ENCODE measurements at places on chromosomes 7 and 10.
A peak's percentile ranks its signal among the peaks of the same experiment; 100 is the strongest.

DNA sequence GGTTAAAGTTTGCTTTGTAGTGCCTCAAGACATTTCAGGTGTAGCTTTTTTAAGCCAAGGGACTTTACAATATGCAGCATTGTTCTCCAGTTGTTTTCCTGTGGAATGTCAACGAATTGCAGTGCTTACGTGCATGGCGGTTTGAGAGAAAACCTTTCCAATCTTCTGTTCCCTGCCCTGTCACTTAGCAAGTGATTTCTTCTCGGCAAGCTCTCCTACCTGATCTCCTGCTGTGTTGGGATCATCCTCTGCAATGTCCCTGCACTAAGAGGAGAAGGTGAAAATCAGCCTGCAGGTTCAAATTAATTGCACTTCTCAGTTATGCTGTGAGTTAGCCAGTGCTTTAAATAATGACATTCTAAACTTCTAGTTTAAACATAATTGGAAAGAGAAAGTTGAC is 197.6 kb upstream of the FZD1 start:
- no peaks in the 10 kb centered on the region for H3K4me1 ChIP-seq
- no peaks in the 10 kb centered on the region for H3K36me3 ChIP-seq
- H3K27ac ChIP-seq: no peak overlapping the region
- H3K4me3 ChIP-seq: no peak overlapping the region
- DNase-seq: no peak

GRCh38 chr7:155283565-155284194 is 14.0 kb upstream of the INSIG1 start:
- no peaks in the 10 kb centered on the region for H3K36me3 ChIP-seq
- no peak overlapping the region for H3K27ac ChIP-seq
- no peaks in the 10 kb centered on the region for H3K4me1 ChIP-seq
- H3K4me3 ChIP-seq: no peak overlapping the region
- no peak for DNase-seq

- no peak overlapping the region for H3K27ac ChIP-seq
- DNase-seq: no peak
These were observed 165.8 kb downstream of the LRRC4 start for GRCh38 chr7:127865466-127865865.

GRCh38 chr7:134083766-134084487 is 43.2 kb upstream of the LRGUK start:
- no peak overlapping the region for H3K27ac ChIP-seq
- H3K36me3 ChIP-seq: no peaks in the 10 kb centered on the region

DNA sequence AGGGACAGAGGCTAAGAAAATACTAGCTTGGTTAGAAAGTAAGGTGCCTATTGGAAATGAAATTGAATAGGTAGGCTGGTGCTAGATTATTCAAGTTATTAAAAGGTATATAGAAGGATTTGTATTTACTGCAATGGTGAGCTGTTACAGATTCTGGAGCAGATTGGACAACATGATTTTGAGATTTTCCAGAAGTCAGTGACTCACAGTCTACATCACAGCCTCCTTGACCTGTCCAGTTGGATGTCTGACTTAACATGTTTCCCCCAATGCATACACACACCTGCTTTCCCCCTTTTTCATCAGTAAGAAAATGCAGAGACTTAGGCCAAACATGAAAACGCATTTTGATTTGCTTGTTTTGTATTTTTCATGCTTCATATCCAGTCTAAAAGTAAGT is 33.4 kb downstream of the STARD3NL start:
- no peaks in the 10 kb centered on the region for H3K27me3 ChIP-seq
- no peaks in the 10 kb centered on the region for H3K36me3 ChIP-seq
- no peak overlapping the region for H3K27ac ChIP-seq
- H3K4me3 ChIP-seq: no peak overlapping the region
- no peak for DNase-seq

GRCh38 chr7:79528421-79528820 is 75.0 kb upstream of the MAGI2 start:
- no peaks in the 10 kb centered on the region for H3K4me1 ChIP-seq
- no peak overlapping the region for H3K27ac ChIP-seq
- H3K4me3 ChIP-seq: no peak overlapping the region
- DNase-seq: no peak
- no peaks in the 10 kb centered on the region for H3K36me3 ChIP-seq

DNA sequence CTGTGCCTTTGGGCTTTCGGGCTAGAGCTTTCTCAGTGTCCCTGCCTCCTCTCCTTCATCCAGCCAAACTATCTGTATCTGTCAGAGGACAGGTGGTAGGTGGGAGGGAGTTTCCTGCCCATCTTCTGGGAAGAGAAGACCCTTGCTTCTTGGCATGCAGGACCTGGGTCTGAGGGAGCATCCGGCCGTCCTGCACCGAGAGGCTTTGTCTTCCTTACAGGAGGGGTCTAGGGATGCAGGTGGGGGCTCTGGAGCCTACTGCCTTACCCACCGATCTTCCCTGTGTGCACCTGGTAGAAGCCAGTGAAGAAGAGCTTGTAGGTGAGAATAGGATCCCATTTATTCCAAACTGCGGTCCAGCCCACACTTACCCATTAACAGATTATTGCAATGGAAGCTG is 5.8 kb upstream of the KLF6 start:
- H3K4me1 ChIP-seq: peaks cover 5% of the 10 kb centered on the region
- no peak for DNase-seq
- no peak overlapping the region for H3K27ac ChIP-seq
- H3K4me3 ChIP-seq: no peak overlapping the region

DNA sequence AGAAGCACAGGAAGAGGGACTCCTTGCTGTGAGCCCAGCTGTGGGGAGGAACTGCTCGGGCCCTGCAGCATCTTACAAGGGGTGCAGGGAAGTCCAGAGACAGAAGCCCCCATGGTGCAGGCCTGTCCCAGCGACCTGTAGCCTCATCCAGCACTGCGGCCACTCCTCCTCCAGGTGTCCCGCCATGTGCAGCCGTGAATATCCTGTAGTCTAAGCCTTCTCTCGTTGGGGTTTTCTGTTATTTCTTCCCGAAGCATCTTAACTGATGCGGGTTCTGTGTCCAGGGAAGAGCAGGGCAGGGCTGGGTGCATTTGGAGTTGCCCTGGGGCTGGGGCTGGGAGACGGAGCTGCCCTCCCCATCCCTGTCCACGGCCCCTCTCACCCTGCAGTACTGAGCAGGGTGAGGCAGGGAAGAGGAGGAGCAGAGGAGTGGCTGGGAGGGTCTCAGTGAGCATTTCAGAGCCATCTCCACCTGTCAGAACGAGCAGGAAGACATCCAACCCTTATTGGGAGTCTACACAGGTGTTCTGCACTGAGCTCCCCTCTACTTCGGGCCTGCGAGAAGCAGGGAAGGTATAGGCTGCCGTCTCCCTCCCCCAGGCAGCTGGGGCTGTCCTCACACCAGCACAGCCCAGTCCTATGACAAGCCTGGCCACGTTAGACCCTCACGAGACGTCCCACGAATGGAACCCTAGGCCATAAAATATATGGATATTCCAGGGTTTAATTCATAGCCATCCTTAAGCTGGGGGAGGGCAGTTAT is 494.5 kb downstream of the DNAJB6 start:
- H3K4me3 ChIP-seq: no peak overlapping the region
- H3K27me3 ChIP-seq: no peaks in the 10 kb centered on the region
- DNase-seq: no peak
- H3K4me1 ChIP-seq: no peaks in the 10 kb centered on the region
- no peak overlapping the region for H3K27ac ChIP-seq

- no peak for DNase-seq
- no peaks in the 10 kb centered on the region for H3K4me1 ChIP-seq
- H3K36me3 ChIP-seq: no peaks in the 10 kb centered on the region
- no peak overlapping the region for H3K4me3 ChIP-seq
- H3K27me3 ChIP-seq: no peaks in the 10 kb centered on the region
- no peak overlapping the region for H3K27ac ChIP-seq
These were observed 148.0 kb downstream of the HGF start for GRCh38 chr7:81621893-81622292.

- peaks cover 18% of the 10 kb centered on the region for H3K36me3 ChIP-seq
- no peaks in the 10 kb centered on the region for H3K27me3 ChIP-seq
- no peak for DNase-seq
- H3K4me3 ChIP-seq: no peak overlapping the region
- peaks cover 17% of the 10 kb centered on the region for H3K4me1 ChIP-seq
- H3K27ac ChIP-seq: no peak overlapping the region
These were observed 10.4 kb downstream of the NUB1 start for GRCh38 chr7:151351967-151352366.

DNA sequence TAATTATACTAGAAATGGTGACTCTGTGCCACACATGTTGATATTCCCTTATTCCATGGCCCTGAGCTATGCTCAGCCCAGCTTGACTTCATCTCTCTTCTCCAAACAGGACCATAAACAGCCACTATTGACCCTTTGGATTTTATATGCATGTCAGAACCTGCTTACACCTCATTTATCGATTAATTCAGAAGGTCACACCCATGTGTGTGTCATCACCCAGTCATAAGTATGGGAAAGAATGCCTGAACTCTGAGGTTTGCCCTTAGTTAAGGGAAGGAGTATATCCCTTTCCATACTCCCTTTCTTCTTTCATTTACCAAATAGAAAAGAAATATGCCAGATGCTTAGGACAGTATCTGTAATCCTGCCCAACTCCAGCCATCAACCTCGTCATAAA is 602.3 kb downstream of the SORCS3 start:
- no peaks in the 10 kb centered on the region for H3K36me3 ChIP-seq
- H3K27ac ChIP-seq: no peak overlapping the region
- no peaks in the 10 kb centered on the region for H3K27me3 ChIP-seq

GRCh38 chr7:68067845-68068244 is 1071.2 kb downstream of the TYW1 start:
- no peaks in the 10 kb centered on the region for H3K4me1 ChIP-seq
- no peak overlapping the region for H3K27ac ChIP-seq
- no peaks in the 10 kb centered on the region for H3K27me3 ChIP-seq
- H3K36me3 ChIP-seq: no peaks in the 10 kb centered on the region
- no peak for DNase-seq
- H3K4me3 ChIP-seq: no peak overlapping the region

DNA sequence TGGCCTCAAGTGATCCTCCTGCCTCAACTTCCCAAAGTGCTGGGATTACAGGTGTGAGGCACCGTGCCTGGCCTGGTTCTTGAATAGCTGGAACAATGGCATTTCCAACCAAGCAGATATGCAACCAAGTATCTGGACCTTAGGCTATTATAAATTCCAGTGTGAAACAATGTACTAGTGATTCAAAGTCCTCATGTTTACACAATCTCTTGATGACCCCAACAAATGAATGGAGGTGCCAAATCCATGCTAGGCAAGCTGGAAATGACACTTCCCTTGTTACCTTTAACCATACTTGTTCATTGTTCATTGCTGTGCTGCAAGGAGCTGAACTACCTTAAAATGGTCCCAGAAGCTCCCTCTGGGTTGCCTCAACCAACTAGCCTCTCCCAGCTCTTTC is 282.2 kb upstream of the KLF14 start:
- H3K27ac ChIP-seq: no peak overlapping the region
- no peak overlapping the region for H3K4me3 ChIP-seq
- no peak for DNase-seq

- H3K27ac ChIP-seq: peak within 1 kb of the TSS; percentile 92
- peaks cover 10% of the 10 kb centered on the region for H3K4me1 ChIP-seq
- no peaks in the 10 kb centered on the region for H3K27me3 ChIP-seq
- no peaks in the 10 kb centered on the region for H3K36me3 ChIP-seq
- peak within 1 kb of the TSS; percentile 83 for H3K4me3 ChIP-seq
- DNase-seq: peak; percentile 99
These were observed at the start of gene OGA for GRCh38 chr10:101818119-101818871. OGA (minus strand) TSS chr10:101818444; CDS start chr10:101818022, 422 bp downstream.

- no peak for DNase-seq
- H3K27ac ChIP-seq: no peak overlapping the region
These were observed 273.1 kb downstream of the AGMO start for GRCh38 chr7:15288741-15289140.

DNA sequence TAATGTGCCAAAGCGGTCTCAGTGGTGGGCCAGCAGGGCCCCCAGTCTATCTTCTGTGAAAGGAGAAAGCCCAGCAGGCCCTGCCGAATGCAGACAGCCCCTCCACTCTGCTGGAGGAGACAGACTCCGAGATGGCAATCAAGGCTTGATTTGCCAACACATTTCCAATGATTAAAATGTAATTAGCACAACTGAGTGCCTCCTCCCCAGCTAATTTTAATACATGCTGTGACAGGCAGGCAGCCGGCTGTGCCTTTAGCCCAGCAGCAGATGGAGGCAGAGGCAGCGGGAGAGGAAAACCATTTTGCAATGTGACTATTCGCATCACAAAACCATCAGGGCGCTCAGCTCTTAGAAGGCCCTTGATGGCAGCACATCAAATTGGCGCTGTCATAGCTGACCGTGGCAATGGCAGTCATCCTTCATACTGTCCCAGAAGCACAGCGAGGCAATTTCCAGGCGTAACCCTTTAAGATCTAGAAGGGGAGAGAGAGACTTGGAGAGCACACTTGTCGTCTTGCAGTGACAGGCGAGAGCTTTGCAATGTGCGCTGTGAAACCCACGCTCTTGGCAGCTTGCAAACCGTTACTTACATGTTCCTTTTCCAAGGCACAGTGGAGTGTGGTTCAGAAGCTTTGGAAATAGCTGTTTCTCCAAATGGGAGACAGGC is 714.8 kb upstream of the GALNT17 start:
- H3K27me3 ChIP-seq: no peaks in the 10 kb centered on the region
- no peaks in the 10 kb centered on the region for H3K36me3 ChIP-seq
- no peak overlapping the region for H3K4me3 ChIP-seq

GRCh38 chr7:86904949-86905834 is 154.3 kb downstream of the ELAPOR2 start:
- DNase-seq: peak; percentile 41
- H3K27ac ChIP-seq: no peak overlapping the region
- H3K27me3 ChIP-seq: no peaks in the 10 kb centered on the region
- no peaks in the 10 kb centered on the region for H3K36me3 ChIP-seq
- no peaks in the 10 kb centered on the region for H3K4me1 ChIP-seq
- H3K4me3 ChIP-seq: no peak overlapping the region

DNA sequence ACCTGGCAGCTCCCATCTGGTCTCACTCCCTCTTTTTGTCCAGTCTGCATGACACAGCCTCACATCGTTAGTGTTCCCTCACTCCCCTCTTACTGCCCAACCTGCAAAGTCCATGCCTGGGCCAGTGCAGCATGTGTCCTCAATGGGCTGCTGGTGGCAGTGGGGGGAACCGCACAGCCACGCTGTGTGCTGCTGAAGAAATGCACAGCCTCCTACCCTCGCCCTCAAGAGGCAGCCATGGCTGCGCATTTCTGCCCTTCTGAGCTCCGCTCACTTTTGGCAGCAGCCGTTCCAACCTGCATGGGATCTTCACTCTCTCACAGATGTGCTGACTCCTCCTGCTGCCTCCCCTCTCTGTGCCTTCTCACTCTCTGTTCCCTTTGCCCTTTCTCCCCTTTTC is 103.4 kb downstream of the EGFR start:
- peaks cover 21% of the 10 kb centered on the region for H3K4me1 ChIP-seq
- no peak for DNase-seq
- H3K27me3 ChIP-seq: no peaks in the 10 kb centered on the region
- peak overlapping the region; percentile 73 for H3K27ac ChIP-seq

GRCh38 chr10:16186564-16186963 is 250.2 kb upstream of the PTER start:
- H3K4me3 ChIP-seq: no peak overlapping the region
- no peaks in the 10 kb centered on the region for H3K4me1 ChIP-seq
- H3K27me3 ChIP-seq: no peaks in the 10 kb centered on the region
- H3K27ac ChIP-seq: no peak overlapping the region
- DNase-seq: no peak
- no peaks in the 10 kb centered on the region for H3K36me3 ChIP-seq

GRCh38 chr7:2661096-2661449 is 26.9 kb upstream of the AMZ1 start:
- H3K4me1 ChIP-seq: no peaks in the 10 kb centered on the region
- H3K27ac ChIP-seq: no peak overlapping the region
- no peak overlapping the region for H3K4me3 ChIP-seq
- H3K36me3 ChIP-seq: no peaks in the 10 kb centered on the region

- peak overlapping the region; percentile 95 for H3K27ac ChIP-seq
- peak overlapping the region; percentile 79 for H3K4me3 ChIP-seq
- DNase-seq: peak; percentile 39
- peaks cover 19% of the 10 kb centered on the region for H3K4me1 ChIP-seq
- no peaks in the 10 kb centered on the region for H3K27me3 ChIP-seq
These were observed 1.0 kb upstream of the CHN2 start for GRCh38 chr7:29193316-29194205.
